ENCODE measurements at places on chromosomes 11 and 22.

DNA sequence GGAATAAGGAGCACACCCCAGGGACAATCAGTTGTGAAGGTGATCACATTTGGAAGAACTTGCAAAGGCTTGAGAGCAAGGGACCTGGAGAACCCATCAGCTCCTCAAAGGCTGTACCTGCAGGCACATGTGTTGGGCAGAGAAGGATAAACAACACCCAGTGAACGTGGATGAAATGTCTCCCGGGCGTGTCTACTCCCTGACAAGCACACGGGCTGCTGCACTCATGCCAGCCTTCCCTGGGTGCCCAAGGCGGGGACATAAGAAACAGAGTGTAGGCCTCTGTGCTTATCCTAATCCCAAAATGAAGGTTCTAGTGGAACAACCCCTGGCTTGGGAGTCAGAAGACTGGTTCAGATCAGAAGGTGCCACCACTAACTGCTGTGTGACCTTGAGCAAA, 46.7 kb downstream of the DSCAML1 start:
- no peak for DNase-seq

DNA sequence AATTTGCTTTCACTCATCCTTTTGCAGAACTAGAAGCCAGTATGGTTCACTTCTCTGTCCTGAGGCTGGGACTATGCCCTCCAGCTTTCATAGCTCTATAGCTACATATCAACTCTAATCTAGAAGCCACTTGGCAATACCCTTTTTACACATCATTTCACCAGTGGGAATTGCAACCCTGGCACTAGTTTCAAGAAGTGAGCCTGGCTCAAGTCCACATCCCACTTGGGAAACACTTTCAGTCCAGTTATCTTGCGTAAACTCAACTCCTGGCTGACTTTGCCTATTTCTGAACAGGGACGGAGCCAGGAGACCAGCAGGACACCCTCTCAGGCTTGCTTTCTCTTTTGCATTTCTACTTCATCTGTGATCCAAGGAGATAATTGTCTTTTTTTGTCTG, 19.9 kb upstream of the FAT3 start:
- no peak for DNase-seq

DNA sequence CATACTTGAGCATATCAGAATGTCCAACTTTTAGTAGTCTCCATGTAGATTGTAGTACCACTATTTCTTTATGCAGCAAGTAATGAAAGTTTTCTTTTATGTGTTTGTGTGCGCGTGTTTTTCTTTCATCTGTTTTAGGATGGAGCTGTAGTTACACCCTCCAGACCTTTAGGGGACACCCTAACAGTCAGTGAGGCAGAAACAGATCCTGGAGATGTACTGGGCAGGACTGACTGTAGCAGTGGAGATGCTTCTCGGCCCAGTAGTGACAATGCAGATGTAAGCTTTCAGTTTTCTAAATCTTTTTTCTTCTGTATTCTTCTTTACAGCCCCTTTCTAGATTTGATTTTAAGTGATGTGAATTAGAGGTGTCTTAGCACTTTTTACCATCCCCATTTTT, 79.9 kb upstream of the GRIK4 start:
- no peak for DNase-seq

DNA sequence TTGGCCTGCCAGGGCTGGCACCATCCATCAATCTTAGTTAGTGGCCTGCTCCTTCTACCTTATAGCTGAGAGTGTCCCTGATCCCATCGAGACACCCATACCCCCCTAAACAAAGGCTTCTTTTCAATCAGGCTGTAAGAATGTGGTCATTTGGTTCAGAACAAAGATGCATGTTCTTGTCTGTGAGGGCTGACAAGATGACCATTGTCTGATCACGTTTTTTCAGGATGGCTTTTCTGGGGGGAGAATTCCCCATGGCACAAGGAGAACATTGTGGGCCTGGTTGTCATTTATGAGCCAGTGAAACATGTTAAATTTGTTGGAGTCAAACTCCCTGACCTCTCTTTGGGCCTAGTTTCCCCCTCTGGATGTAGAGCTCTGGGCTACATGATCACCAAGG, 160.4 kb downstream of the INSC start:
- DNase-seq, result no peak

DNA sequence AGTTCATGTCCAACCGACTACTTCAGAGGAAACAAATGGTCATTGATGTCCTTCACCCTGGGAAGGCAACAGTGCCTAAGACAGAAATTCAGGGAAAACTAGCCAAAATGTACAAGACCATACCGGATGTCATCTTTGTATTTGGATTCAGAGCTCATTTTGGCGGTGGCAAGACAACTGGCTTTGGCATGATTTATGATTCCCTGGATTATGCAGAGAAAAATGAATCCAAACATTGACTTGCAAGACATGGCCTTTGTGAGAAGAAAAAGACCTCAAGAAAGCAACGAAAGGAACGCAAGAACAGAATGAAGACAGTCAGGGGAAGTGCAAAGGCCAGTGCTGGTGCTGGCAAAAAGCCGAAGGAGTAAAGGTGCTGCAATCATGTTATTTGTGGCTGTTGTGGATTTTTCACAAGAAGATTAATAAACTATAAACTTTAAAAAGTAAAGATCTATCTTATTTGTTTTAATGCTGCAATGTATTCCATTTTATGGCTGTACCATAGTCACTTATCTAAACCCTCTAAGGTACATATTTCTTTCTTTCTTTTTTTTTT, 20.1 kb upstream of the HIPK3 start:
- DNase-seq, result no peak

Measured in tibial nerve (tissue), 4 donors.